ENCODE measurements at places on chromosomes 1 and 21.

DNA sequence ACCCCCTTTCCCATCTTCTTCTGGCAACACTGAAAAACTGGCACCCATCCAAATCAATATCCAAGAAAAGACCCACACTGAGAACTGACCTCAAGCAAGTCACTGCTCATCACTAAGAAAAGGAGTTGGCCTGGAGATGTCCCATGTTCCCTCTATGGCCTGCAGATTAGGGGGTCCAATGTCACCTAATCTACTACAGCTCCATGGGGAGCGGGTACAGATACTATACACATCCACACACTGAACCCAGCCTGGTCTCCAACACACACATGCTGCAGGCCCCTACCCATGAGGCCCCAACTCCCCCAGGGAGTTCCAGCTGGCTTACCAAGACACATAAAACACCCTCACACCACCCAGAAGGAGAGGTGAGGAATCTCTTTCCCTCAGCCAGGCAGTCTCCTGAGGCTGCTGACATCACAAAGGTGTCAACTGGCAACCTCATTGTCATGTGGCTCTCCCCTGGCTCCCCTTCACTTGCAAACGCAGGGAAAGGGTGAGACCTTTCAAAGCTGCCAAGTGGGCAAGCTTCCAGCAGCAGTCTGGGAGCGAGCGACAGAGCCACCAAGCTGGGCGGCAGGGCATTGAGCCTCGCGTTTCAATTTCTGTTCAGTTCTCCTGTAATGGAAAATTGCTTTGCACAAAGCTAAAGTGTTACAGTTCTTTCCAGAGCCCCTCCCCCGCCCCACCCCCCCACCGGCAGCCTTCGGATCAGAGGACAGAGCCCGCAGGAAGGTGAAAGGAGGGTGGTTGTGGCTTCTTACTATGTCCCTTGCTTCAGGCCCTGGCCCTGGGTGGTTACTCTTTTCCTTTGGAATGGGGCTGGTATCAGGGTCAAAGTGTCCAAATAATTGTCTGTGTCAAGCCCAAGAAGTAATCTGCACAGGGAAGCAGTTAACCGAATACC lies at the start of gene LRRC52:
TSS of gene LRRC52 (plus strand) at position 469 of the 907 bp plus-strand sequence. CDS start at position 766, 297 bp downstream.
- peak; percentile 88 for DNase-seq

DNA sequence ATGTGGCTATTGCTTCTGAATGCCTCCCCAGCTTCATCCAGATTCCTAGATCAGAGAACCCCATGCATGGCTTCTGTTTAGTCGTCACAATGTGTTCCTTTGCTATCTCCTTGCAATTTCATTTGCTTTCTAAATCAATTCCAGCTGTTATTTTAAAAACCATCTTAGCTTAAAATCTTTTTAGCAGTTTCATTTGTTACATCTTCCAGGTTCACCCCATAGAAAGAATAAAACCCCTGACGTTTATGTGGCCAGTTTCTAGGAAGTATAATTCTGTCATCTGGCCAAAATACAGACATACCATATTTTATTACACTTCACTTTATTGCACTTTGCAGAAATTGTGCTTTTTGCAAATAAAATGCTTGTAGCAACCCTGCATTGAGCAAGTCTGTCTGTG lies 278.4 kb downstream of the PTPRC start:
- DNase-seq, result no peak

DNA sequence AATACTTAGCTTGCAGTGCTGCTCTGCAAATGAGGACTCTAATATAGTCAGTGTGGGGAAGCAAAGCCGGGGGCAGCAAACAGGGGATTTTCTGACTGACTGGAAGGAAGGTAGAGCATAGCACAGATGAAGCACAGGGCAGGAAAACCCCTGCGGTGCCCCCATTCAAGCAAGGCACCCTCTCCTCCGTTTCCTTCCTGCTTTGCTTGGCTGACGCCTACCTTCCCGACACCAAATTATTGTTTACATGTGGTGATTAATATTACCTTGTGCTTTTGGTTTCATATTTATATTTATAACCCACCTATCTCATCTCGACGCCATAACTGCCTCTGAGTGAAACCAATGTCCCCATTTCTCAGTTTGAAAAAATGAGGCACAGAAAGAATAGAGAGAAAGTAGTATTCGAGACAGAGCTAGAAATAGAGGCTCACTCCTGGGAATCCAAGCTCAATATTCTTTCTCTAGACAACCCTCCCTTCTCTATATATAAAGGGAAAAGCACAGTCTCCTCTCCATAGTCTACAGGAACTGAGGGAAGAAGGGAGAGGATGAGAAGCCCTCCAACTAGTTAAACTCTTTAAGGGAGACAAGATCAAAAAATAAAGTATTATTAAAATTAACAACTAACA lies 41.3 kb downstream of the PIK3C2B start:
- DNase-seq, result no peak

DNA sequence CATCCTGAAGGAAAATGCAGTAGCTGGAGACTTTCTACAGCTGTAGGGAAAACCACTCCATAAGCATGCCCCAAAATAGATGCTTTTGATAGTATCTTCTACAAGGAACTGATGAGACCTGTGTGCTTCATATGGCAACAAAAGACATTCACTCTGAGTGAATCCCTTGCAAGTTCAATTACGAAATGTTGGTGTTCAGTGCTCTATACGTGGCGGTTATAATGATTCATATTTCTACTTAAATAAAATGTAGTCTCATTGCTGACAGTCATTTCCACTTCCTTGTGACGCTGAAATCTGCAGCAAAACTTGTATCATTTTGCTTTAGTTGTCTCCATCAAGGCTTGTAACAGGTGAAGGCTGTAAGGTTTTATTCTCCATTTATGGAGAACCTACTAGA lies 20.6 kb downstream of the TOR1AIP2 start:
- DNase-seq, result no peak

DNA sequence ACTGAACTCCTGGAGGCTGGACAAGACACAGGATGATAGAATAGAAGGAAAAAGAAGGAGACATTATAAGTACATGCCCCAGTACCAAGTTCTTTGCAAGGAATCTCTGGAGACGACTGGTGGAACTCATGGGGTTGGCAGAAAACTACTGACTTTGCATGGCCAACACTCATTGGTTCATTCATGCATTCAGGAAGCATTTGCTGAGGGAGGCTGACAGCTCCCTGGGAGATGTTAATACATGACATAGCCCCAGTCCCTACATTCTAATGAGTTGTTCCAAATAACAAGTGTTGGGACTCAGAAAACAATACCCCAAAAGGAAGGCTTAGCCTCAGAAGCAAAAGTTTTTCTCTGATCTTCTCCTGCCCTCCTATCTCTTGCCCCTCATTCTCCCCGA lies 172.8 kb upstream of the IRF2BP2 start:
- no peak for DNase-seq

- DNase-seq, result no peak
Observed at GRCh38 chr21:42532466-42533181, 19.0 kb downstream of the SLC37A1 start.

GRCh38 chr1:226322986-226323385 lies 14.0 kb upstream of the LIN9 start:
- no peak for DNase-seq

GRCh38 chr1:89990976-89991831 lies 3.7 kb upstream of the ZNF326 start:
- no peak for DNase-seq

GRCh38 chr1:209642816-209643215 lies 9.4 kb downstream of the LAMB3 start:
- no peak for DNase-seq

- peak; percentile 65 for DNase-seq
Observed at GRCh38 chr1:2174348-2175054, 20.1 kb downstream of the FAAP20 start.

DNA sequence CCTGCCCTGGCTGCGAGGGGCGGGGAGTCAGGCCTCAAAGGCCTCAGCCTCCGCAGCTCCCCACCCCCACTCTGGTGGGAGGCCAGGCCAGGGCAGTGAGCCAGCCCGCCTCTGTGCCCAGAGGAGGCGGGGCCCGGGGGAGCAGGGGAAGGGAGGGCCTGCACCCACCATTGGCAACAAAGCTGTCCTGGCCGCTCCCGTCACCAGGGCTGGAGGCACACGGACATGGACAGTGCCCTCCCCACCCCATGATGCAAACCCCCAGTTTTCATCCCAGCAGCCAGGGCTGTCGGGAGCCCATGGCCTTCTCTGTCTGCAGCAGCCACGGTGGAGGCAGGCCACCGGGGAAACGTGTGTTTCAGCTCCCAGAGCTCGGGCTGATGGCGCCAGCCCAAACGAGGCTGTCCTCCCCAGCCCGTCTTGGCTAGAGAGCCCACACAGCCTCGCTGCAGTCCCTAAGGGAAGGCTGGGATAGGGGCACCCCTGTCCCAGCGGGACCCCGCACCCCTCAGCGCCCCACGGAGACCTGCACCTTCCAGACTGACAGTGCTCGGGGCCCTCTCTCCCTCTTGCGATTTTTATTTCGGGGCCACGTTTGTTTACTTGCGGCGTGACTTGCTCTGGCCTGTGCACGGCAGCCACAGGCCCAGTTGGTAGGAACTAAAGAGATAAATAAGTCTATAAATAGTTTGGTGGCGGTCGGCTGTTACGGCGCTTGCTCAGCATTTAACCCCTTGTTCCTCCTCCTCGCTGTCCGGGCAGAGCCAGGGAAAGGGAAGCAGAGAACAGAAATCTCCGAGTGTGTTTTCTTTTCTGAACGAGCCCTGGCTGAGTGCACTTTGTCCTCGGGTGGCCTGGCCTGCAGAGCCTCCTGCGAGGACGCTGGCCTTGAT lies 101.8 kb downstream of the PRDM16 start:
- DNase-seq, result peak; percentile 90

GRCh38 chr21:36246080-36246631 lies 73.8 kb upstream of the MORC3 start:
- DNase-seq, result no peak

DNA sequence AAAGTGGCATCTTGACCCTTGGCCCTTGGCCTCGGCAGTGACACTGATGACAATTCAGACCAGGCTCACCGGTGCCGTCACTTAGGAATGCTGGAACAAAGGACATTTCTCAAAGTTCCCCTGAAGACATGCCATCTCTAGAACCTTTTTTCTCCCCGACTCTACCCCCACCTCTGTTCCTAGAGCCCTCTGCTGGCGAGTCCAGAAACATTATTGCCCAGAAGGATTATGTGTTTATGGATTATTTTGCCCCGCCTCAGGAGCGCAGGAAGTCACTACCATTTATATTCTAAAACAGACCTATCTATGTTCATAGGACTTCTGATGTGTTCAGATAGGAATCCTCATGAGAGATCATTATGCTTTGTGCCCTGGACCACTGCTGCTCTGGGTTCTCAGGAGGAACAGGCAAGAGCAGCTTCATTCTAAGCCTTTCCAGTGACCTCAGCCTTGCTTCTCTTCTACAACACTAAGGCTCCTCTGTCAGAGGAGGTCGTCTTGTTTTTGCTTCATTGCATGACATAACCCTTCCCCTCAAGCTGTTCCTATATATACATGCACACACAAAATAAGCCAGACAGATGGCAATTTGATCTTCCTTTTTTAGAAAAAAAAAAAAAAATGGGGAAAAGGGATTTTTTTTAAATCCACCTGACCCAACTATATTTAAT lies 12.4 kb upstream of the SHISA4 start:
- DNase-seq, result no peak

GRCh38 chr1:28509705-28510272 lies 3.9 kb downstream of the RCC1 start:
- no peak for DNase-seq

DNA sequence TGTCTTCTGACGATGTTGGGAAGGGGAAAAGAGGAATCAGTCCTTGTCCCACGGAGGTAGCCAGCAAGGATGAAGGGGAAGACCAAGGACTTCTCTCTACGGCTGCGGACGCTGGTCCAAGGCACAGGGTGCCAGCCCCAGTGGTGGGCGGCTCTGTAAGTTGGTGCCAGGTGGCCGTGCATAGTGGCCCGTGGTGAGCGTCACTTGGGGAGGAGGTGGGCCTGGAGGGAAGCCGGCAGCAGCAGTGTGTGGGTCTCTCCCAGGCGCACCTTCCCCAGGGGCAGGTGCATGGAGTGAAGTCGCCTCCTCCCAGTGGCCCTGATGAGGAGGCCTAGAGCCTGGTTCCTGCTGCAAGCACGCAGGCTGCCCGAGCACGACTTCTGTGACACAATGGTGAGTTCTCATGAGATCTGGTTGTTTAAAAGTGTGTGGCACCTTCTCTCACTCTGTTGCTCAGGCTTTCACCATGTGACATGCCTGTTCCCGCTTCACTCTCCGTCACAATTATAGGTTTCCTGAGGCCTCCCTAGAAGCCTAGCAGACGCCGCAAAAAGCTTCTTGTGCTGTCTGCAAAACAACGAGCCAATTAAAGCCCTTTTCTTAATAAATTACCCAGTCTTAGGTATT lies 43.6 kb upstream of the TIAM1 start:
- no peak for DNase-seq

- no peak for DNase-seq
Observed at GRCh38 chr1:87144316-87144895, 184.3 kb upstream of the LMO4 start.

DNA sequence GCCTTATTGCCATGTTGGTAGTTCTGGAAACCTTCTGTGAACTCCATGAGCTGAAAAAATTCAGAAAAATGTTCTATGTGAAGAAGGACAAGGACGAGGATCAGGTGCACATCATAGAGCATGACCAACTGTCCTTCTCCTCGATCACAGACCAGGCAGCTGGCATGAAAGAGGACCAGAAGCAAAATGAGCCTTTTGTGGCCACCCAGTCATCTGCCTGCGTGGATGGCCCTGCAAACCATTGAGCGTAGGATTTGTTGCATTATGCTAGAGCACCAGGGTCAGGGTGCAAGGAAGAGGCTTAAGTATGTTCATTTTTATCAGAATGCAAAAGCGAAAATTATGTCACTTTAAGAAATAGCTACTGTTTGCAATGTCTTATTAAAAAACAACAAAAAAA lies 57.4 kb downstream of the KCNK1 start:
- no peak for DNase-seq

DNA sequence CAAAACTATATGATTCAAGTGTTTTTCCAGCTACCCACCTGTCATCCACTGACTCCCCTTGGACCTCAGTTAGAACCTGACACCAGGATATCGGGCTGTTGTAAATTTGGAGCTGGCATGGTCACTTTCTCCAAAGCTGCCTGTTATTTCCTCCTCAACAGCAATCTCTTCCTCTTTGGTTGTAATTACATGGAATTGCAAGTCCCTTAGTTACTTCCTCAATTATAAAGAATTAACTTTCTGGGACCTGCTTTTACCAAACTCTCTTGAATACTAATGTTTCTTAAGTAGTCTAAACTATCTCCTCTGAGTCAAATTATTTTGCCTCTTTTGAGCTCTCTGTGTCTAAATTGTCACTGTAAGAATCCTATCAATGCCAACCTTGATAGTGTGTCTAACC lies 150.3 kb upstream of the SGIP1 start:
- no peak for DNase-seq

- DNase-seq, result no peak
Observed at GRCh38 chr1:37473431-37474045, 842 bp upstream of the ZC3H12A start.

DNA sequence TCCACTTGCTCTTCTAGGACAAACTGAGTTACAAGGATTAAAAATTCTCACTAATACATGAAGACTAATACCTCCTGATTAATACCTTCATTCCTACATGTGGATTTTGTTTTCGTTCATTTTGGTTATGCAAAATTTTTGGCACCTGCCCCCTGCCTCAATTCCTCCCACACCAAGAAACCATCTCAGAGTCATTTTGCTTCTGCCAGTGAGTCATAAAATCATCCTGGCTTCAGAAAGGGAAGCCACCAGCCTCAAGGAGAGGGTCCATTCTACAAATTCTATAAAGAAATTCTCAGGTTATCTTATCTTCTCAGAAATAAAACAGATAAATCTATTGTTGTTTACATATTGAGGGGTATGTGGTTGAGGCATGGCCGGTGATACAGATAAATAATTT lies 103.2 kb upstream of the COA6 start:
- no peak for DNase-seq

GRCh38 chr1:87718241-87718950 lies 389.7 kb downstream of the LMO4 start:
- DNase-seq, result peak; percentile 50

GRCh38 chr1:232732344-232732910 lies 72.8 kb upstream of the MAP10 start:
- no peak for DNase-seq

All from DMS79 treated with DMSO at 0.1 percent for 48 hours (cell line).